ENCODE measurements at places on chromosomes 2 and 18. TPM values are rescaled to one million over a fixed set of nuclear protein-coding genes. Genes with fewer than 3 reads are reported as not detected.

Gene EMILIN1
- 120 TPM for polyA plus RNA-seq

Gene APCDD1
- polyA plus RNA-seq: 145 TPM

Gene CLASP1
- 46.7 TPM for polyA plus RNA-seq

Gene ELOA2
- not detected for polyA plus RNA-seq

Gene RAD51AP2
- 0.69 TPM for polyA plus RNA-seq

Gene GNAL
- polyA plus RNA-seq: 3.0 TPM

Gene MRPL33
- polyA plus RNA-seq: 108 TPM

Gene SERPINB2
- polyA plus RNA-seq: 0.10 TPM

Gene TM4SF20
- polyA plus RNA-seq: 0.14 TPM

Gene HSBP1L1
- polyA plus RNA-seq: 28.7 TPM

Gene RNF152
- polyA plus RNA-seq: 11.7 TPM

Gene GALR1
- polyA plus RNA-seq: 0.06 TPM

Gene WNT6
- not detected for polyA plus RNA-seq

Gene L3MBTL4
- polyA plus RNA-seq: 5.2 TPM

Gene SLC9A4
- not detected for polyA plus RNA-seq

Gene PPIG
- 96.8 TPM for polyA plus RNA-seq

Gene CYBRD1
- polyA plus RNA-seq: 92.9 TPM

Gene ATOH8
- 25.6 TPM for polyA plus RNA-seq

Gene FAM110C
- polyA plus RNA-seq: 8.9 TPM

Gene CCDC150
- 14.5 TPM for polyA plus RNA-seq

Gene APOB
- polyA plus RNA-seq: 0.06 TPM

Gene MAP2
- polyA plus RNA-seq: 13.5 TPM

Gene CXCR1
- polyA plus RNA-seq: 0.04 TPM

Gene CHMP3
- polyA plus RNA-seq: 151 TPM

Gene FAM136A
- 55.8 TPM for polyA plus RNA-seq

Gene EPC2
- 58.7 TPM for polyA plus RNA-seq

Gene AQP12A
- polyA plus RNA-seq: not detected

Gene DSG1
- polyA plus RNA-seq: not detected

Gene LYG2
- polyA plus RNA-seq: 0.64 TPM

Gene CCDC148
- polyA plus RNA-seq: 3.6 TPM

Gene ZDBF2
- polyA plus RNA-seq: 7.6 TPM

Gene DYSF
- 15.0 TPM for polyA plus RNA-seq

Gene HRH4
- 0.10 TPM for polyA plus RNA-seq

Gene MCM6
- 59.5 TPM for polyA plus RNA-seq

Gene GAL3ST2
- 0.33 TPM for polyA plus RNA-seq

Gene ATP8B1
- 16.0 TPM for polyA plus RNA-seq

Gene UGT1A10
- polyA plus RNA-seq: not detected

Gene LOXL3
- 9.0 TPM for polyA plus RNA-seq

Gene ACMSD
- 1.8 TPM for polyA plus RNA-seq

All from right lung (tissue), 10 donors.